ENCODE measurements at places on chromosomes 4 and X.

- no peak for DNase-seq
These were observed 56.7 kb upstream of the COL25A1 start for GRCh38 chr4:109359040-109359646.

GRCh38 chr4:108885211-108885610, 122.4 kb upstream of the ETNPPL start:
- DNase-seq, result no peak

- no peak for DNase-seq
These were observed 1232.0 kb downstream of the STIM2 start for GRCh38 chr4:28092610-28093009.

DNA sequence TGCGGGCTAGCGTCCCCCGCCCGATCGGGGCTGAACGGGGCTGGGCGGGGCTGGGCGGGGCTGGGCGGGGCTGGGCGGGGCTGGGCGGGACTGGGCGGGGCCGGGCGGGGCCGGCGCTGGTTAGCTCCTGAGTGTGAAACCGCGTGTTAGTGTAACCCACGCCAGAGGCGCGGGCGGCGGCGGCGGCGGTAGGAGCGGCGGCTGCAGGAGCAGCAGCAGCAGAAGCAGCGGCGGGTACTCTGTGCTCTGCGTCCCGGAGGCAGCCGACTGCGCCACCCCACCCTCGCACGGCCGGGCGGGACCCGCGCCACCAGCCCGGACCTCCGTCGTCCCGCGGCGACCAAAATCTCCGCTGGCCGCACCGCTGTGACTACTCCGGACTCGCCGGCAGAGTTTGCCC, 128.1 kb downstream of the LAS1L start:
- DNase-seq, result no peak

DNA sequence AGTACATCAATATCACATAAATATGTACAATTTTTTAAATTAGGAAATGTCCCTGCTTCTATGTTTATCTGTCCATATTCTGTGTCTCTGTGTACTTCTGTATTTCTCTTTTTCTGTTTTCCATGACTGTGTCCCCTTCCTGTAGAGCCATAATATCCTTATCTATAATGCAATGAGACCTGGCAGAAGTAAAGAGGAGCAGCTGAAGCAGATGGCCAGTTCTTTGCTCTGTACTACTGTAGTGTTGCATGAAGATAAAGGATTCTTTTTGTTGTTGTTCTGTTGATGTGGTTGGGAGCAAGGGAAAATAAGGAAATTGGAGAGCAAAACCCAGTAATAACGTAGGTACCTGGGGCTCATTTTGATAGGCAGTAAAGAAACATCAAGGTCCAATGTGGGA, 301.7 kb downstream of the ADGRL3 start:
- no peak for DNase-seq

DNA sequence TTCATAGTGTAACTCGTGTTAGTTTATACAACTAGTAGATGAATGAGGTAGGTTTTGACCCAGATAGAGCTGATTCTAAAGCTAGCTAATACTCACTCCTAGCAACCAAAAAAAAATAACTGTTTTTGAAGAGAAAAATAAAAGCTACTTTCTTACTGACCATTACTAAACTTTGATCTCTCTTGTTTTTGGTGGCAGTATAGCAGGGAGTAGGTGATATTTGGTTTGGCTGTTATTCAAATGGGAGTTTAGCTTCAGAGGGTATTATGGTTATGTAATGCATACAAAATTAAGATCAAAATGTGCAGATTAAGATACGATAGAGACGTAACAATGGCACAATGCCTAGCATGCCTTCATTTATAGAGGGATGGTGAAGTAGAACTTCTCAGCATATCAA, 1104.5 kb downstream of the PCDH19 start:
- no peak for DNase-seq

- no peak for DNase-seq
These were observed 8.7 kb downstream of the RXFP1 start for GRCh38 chr4:158530381-158530780.

GRCh38 chrX:77771601-77772000, 14.4 kb downstream of the ATRX start:
- no peak for DNase-seq

- no peak for DNase-seq
These were observed 13.2 kb upstream of the CCSER1 start for GRCh38 chr4:90113881-90114457.

DNA sequence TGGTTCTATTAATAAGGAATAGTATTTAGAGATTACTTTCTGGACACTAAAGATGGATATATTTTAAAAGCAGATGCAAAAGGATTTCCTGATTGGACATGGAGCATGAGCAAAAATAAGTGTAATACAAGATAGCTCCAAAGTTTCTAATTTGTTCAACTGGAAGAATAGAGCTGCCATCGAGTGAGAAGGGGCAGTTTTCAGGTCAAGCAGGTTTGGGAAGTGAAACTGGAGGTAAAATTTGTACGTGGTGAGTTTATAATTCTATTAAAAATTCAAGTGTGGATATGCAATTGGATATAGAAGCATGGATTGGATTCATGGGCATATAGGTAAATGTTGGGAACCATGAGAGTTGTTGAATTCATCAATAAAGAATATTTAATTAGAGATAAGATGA, 31.8 kb downstream of the PRDM8 start:
- DNase-seq, result no peak

- no peak for DNase-seq
These were observed 53.2 kb downstream of the FAM9B start for GRCh38 chrX:8980756-8981155.

- DNase-seq, result no peak
These were observed 48.7 kb downstream of the TMEM131L start for GRCh38 chr4:153514688-153515426.

GRCh38 chr4:144715230-144715629, 69.3 kb downstream of the HHIP start:
- DNase-seq, result no peak

GRCh38 chrX:151370906-151371305, 26.1 kb upstream of the VMA21 start:
- no peak for DNase-seq

GRCh38 chr4:34422472-34423175, 1821.7 kb downstream of the ARAP2 start:
- DNase-seq, result no peak

GRCh38 chr4:37689353-37690095, 3.3 kb upstream of the RELL1 start:
- DNase-seq, result no peak

- no peak for DNase-seq
These were observed 129.3 kb downstream of the AKAP4 start for GRCh38 chrX:50071494-50071893.

DNA sequence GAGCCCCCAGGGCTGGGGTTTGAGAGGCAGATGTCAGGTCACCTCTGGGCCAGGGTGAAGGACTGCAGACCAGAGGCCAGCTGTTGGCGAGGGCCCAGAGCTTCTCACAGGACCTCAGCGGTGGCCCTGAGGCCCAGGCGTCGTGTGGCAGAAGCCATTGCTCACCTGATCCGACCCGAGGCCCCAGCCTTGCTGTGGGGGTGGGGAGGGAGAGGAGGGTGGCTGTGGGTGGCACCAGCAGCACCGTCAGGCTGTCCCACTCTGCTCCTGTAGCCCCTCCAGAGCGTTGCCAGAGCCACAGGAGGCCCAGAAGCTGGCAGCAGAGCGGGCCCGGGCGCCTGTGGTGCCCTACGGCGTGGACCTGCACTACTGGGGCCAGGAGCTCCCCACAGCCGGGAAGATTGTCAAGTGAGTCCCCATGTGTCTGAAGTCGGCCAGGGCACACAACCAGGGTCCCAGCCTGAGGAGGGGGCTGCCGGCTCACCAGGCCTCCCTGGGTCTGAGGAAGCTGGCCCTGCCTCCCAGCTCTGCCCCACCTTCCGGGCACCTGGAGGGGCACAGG, 28.8 kb downstream of the UVSSA start:
- DNase-seq, result no peak

DNA sequence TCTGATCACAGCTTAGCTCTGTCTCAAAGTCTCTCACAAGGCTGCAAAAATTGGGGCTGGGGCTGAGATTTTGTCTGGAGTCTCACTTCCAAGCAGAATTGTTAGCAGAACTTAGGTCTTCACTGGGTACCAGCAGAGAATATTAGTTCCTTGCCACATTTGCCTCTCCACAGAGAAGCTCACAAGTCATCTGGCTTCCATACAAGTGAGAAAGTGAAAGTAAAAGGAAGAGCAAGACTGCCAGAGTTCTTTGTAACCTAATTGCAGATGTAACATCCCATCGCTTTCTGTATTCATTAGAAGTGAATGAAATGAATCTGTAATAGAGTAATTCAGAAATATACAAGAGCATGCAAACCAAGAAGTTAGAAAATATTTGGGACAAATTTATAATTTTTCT, 624.1 kb upstream of the GNPDA2 start:
- DNase-seq, result no peak

DNA sequence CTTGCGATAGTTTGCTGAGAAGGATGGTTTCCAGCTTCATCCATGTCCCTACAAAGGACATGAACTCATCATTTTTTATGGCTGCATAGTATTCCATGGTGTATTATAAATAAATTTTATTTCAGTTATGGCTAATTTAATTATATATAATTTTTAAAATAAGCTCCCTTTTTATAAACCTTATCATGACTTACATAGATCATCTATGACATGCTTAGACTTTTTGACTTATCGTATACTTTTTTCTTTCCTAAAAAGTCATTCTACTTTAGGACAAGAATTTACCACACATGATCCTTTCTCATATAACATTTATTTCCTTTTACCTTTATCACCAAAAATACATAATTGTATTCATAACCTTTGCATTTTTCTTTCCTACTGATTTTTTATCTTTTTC, 376.5 kb downstream of the CCSER1 start:
- no peak for DNase-seq
